ENCODE measurements at places on chromosomes 3 and 15.

- no peak for DNase-seq
These were observed 8.3 kb downstream of the SLC9A9 start for GRCh38 chr3:143839980-143840379.

DNA sequence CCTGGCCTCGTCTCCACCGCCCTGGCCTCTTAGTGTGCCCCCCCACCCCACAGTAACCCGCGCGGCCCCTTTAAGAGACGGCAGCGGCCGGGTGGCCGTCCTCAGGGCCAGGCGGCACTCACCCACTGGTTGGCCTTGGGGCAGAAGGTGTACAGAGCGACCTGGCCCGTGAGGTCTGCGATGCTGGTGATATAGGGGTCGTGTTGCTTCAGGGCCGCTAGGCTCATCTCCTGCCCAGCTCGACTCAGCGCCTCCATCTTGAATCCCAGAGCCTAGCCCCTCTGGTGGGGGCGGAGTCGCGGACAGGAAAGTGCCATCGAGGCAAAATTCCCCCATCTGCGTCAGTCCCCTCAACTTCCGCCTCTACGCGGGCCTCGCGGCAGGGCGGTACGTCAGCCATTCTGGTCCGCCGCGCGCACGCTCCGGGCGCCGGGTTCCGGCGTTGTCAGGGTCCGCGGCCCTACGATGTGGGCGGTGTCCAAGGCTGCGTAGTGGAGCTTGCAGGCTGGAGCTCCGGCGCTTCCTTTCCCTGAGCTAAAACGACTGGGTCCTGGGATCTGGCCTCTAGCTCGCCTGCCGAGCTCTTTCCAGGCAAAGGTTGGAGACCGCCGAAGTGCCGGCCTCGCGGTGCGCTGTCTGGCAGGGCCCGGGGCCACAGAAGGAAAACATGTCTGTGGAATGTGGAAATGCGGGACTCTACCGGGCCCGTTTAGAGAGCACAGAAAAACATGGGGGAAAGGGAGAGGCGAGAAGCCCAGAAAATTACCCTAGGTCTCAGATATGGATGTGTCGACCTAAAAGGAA lies at the start of gene DCP1A:
DCP1A (minus strand) TSS at position 283 of the 804 bp plus-strand sequence; CDS start at position 257, 26 bp downstream.
- DNase-seq = peak; percentile 85

DNA sequence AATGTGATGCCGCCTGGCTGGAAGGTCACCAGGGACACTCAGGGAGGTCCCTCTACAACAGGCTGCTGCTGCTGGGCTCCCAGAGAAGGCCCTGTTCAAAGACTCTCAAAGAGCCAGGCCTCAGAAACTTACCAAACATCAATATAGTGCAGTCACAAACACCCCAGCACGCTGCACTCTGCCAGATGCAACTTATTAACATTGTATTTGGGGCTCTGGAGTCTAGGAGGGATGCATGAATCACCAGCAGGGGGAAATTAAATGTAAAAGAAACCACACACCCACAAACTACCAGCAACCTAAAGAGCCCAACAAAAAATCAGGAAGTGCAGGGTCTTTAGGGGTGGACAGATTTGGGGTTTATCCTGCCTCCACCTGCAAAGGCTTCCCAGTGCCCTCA lies 74.6 kb upstream of the SPATA12 start:
- DNase-seq = no peak

GRCh38 chr3:62875558-62876002 lies 364 bp upstream of the CADPS start:
- DNase-seq = no peak

GRCh38 chr15:90327311-90327710 lies 24.8 kb upstream of the ZNF774 start:
- no peak for DNase-seq

DNA sequence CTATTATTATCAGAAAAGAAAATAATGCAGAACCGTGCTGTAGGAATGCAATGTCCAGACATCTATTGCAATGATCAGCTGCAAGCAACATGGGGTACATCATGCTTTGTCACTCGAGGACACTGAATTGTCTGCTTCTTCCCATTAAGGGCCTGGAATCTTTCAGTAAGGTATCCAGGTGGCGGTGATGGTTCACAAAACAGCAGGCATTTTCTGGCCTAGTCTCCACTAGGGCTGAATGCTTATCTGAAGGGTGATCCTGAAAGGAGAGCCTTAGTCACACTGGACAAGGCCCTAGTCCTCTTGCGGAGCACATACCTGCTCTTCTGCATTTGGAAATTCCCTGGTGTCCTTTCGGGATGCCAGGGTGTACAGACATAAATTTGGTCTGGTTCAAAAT lies 21.2 kb downstream of the ITPR1 start:
- DNase-seq = no peak

DNA sequence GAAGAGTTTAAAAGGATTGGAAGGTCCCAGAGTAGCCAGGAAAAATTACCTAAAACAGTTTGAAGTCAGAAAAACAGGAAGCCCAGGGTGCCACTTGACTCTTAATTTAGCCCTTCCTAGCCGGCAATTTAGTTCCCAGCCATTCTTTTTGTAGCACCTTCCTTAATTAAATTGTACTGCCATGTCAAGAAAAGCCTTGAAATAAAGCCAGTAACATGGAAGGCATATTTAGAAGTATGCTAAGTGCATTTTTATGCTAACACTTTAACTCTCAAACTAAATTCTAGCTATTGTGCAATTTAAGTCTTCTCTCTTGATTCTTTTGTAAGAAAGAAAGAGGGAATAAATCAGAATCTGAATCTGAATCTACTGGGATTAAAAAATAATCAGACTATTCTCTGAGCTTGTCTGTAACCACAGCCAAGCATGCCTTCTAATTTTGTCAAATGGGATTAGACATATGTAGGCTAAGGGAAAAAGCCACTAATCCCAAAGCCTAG lies 43.2 kb downstream of the MAP3K13 start:
- DNase-seq = no peak

DNA sequence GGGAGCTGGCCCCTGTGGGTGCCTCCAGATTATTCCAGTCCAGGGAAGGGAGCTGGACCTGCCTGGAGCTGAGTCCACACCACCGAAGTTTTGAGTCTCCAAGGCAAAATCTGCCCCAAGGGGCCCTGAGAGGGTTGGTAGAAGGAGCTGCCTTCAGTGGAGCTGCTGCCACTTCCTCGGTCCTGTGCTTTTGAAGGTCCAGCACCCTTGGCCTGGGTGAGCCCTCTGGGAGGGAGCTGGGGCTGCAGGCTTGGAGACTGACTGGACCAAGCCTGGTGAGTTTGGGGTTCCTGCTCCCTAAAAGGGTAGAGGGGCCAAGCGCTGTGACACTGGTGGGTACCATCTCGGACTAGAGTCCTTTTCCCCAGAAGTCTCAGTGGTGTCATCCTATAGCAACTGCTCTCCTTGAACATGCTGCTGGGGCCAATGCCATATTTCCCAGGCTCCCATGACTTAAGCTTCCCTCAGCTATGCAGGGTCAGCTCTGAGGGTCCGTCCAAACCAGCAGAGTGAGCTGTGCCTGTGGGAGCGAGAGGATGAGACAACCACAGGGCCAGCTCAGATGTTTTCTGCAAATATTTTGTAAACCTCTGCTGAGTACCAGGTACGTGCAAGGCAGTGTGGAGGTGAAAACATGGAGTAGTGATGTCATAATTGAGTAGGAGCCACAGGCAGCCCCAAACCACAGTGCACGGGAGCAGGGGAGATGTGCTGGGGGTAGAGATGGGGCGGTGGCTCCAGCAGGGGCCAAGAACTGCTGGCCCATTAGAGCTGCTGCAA lies 96.0 kb downstream of the ABHD5 start:
- no peak for DNase-seq

DNA sequence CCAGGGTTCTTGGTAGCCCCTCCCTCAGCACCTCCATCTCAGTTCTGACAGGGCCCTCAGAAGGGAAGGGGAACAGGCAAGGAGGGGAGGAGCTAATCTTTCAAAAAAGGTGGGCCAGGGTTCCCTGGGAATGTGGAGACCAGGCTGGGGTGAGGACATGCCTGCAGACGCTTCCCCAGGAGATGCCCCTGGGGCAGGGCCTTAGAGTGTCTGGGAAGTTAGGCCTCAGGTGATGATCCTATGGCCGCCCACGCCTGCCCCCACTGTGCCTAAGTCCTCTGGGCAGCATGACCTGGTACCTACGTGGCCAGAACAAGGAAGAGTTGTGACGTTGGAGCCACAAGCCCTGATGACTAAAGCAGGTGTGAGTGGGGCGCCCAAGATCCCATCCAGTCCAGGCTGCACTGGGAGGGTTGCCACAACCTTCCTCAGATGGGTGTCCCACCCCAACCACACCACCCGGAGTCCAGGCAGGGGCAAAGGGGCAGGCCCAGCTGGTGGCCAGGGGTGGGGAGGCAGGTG lies 3.9 kb upstream of the SEMA3B start:
- no peak for DNase-seq

DNA sequence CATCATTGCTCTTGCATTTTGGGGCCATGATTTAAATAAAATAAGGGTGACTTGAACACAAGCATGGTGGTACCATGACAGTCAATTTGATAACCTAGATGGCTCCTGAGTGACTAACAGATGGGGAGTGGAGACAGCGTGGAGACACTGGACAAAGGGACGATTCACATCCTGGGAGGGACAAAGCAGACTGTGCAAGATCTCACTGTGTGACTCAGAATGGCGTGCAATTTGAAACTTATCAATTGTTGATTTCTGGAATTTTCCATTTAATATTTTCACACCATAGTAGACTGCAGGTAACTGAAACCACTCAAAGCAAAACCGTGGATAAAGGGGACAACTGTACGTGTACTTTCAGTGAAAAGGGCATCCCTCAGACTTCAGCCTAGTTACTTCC lies 25.5 kb downstream of the MCCC1 start:
- no peak for DNase-seq

DNA sequence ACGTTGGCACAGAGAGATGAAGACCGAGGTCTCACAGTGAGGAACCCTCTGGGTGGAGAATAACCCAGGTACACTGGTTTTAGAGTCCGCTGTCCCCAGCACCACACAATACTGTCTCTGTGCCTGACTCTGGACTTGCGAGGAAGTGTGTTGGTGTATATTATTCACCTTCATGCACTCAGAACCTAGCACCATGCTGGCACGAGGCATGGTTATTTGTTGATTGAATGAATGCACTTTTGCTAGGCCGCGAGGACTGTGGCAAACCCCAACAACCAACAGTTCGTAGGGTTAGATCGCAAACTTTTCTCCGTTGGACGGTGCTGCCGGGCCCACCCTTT lies 484 bp upstream of the C3orf52 start:
- no peak for DNase-seq

- DNase-seq = no peak
These were observed 1.2 kb downstream of the PHC3 start for GRCh38 chr3:170180079-170180907.

DNA sequence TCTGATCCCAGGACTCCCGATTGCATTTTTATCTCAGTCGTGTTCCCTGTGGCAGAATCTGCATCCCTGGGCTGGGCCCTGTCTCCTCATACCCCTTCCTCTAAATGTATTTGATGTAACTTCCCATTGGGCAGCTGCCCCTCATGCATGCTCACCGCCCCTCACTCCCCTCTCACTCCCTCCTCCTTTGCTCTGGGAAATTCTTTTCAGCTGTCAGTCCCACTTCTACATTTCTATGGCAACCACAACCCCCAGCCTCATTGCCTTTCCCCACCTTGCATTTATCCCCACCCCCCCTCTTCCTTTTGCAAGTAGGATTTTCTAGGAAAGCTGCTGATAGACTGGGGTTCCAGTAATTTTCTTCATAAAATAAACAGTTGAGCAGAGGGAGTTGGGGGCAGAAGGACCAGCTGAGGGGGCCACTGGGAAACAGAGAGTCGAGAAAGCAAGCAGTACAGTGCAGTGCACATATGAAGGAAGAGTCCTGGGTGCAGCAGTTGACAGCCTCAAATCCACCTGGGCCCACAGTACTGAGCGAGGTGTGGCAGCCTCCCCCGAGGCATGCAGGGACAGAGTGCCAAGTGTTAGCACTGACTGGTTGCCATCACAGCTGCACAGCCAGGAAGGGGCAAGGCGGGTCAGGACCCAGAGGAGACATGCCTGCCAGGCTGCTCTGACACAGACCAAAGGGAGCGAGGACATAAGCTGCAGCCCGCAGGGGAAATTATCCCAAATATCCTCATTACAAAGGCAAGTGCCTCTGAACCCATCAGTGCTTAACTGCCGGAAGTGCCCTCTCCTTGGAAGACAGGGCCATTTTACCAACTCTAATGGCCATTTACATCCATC lies 476.3 kb downstream of the EPHB1 start:
- peak; percentile 87 for DNase-seq

- no peak for DNase-seq
These were observed 945 bp downstream of the VIPR1 start for GRCh38 chr3:42503251-42503924.

DNA sequence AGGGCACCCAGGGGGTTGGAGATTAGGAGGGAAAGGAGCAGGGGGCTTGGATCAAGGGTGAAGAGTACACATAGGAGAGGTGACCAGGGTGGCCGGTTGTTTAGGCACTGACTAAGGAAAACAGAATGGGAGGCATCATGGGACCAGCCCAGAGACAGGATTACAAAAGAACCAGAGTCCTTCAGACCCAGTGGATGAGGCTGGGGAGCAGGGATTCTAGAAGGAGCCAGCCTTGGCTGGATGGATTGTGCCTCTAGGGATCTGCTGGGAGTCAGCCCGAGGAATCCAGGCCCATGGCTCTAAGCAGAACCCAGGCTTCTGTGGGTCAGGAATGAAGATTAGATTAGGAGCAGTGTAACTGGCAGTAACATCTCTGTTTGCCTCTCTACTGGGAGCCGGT lies 98.6 kb downstream of the ARNT2 start:
- DNase-seq = no peak

DNA sequence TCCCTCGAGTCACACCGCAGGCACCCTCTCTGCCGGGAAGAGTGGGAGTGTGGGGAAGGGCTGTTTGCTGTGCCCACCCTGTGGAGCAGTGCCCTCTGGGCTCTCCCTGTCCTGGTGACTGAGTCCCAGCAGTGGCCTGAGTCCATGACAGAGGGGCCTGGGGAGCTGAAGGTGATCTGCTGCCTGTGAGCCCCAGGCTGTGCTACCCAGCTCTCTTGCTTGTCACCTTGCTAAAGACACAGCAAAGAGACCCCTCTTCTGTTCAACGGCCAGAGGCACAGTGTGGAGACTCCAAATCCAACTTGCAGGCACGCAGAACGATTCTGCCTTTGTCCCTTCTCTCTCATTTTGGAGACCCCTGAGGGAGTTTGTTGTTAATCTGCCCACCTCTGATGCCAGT lies 232.6 kb downstream of the OPA1 start:
- DNase-seq = no peak

Data from NCI-H774 (cell line).